Memory B cell (primary cell): ENCODE measurements at places on chromosomes 5 and 9.
A peak's percentile ranks its signal among the peaks of the same experiment; 100 is the strongest.

DNA sequence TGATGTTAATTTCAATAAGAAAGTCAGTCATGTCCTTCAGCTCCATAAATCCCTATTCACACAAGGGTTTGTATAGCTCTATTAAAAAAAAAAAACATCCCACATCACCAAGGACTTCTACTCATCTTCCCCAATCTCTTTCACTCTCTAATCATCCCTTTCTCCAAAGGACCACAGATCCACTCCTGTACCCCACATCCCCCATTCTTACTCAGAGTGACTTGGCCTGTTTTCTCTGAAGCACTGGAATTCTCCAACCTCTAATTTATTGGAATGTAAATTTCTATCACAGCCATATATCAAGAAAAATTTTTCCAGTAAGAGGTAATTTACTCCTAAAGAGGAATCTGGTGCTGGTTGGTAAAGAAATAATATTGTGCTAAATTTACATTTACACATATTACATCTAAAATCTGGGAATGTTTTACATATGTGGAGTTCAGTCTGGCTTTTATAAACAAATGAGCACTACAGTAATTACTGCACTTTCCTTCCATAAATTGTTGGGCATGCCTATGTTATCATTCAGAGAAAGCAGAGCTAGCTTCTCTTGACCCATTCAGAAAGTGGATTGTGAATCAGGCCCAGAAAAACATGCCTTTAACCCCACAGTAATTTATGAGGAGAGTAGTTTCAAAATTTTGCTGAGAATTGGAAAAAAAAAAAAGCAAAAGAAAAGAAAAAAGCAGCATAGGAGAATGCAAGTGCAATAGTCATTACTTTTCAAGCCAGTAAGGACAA is 399.5 kb upstream of the TNC start:
- DNase-seq = no peak

DNA sequence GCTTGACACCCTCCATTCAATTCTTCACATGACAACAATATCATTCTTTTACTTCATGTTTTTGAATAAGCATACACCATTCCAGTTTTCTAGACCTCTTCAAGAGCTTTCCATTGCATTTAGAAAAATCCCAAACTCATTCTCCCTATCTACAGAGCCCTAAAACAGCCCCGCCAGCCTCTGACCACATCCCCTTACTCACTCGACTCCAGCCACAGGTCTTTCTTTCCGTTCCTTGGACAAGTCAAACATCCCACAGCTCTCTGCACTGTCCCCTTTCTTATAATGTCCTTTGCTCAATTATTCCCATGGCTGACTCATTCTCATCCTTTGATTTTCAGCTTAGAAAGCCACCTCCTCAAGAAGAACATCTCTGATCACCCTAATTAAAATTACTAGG is 38.2 kb downstream of the TTC39B start:
- no peak for DNase-seq

DNA sequence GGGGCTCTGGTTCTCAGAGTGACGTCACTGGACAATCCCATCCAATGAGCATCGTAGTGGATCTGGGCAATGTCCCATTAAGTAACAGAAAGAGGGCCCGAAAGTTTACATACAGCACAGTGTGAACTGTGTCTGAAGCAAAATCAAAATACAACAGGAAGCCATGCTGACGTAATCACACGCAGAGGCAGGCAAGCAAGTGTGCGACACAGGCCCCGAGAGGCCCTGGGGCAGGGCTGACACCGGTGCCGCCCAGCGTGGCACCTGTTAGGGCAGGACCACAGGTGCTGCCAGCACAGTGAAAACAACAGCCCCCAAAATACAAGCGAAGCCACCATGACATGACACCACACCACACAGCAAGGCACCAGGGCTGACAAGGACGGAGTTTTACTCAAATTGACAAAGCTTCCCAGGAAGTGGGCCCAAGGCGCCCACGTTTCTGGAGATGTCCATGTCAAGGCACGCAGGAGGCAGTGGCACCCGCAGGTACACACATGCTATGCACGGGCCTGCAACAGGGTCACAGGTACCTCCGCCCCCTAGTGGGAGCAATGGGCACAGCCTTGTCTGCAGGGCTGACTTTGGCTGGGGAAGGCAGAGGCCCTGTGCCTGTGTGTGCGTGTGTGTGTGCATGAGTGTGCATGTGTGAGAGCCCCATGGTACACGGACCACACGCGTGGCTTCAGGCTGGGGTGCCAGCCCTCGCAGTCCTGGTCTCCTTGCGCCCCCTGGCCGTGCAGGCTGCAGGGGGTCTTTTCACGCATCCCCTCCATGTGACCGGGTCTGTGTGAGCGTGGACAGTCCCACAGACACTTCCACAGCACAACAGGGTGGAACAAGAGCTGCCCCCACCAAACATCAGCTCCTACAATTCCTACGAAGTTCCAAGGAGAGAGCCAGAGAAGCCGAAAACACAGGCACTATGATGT is 19.6 kb downstream of the QSOX2 start:
- peak; percentile 89 for DNase-seq

DNA sequence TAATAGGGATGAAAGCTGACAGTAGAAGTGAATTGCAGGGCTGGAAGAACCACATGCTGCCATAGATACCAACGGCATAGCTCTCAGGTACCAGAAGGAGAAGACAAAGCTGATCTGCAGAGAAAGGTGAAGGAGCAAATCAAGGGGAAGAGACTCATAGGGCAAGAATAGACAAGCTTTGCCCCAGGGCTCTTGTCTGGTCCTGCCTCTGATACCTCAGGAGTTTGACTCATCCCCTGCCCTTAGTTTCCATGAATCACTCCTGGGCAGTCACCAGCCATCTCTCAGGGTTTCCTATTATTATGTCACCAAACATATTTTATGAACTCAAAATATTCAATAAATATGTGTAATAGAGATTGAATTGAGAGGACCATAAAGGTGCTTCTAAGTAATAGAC is 800.9 kb downstream of the DNAH5 start:
- DNase-seq = no peak

- no peak for DNase-seq
These were observed 146.5 kb downstream of the LPAR1 start for GRCh38 chr9:110891760-110892159.

DNA sequence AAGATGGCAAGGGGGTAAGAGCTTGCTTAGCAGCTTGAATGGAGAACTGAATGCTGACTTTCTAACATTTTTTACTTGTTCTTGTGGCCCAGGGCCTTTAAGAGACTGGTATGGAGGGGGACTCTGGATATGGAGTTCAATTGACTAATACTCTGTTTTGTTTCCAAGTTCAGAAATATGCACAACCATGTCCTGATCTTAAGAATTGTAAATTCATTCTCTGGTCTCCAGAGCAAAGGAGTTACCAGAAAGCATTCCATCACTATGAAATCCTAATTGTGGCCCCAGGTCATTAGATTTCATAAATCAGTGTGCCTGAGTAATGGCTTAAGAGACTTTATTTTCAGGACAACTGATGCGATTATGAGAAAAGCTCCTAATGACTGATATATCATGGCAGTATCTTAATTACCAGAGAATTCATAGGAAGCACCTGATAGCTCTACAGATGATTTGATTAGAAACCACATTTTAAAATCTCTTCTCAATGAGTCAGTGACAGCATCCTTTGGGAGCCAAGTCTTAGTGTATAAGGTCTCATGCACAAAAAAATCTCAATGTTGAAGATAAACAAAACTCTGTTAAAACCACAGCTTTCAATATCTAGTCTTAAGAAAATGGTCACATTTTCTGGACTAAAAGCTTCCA is 613.6 kb upstream of the KLF4 start:
- no peak for DNase-seq

- no peak for DNase-seq
These were observed 6.6 kb downstream of the OR13J1 start for GRCh38 chr9:35863583-35863982.

DNA sequence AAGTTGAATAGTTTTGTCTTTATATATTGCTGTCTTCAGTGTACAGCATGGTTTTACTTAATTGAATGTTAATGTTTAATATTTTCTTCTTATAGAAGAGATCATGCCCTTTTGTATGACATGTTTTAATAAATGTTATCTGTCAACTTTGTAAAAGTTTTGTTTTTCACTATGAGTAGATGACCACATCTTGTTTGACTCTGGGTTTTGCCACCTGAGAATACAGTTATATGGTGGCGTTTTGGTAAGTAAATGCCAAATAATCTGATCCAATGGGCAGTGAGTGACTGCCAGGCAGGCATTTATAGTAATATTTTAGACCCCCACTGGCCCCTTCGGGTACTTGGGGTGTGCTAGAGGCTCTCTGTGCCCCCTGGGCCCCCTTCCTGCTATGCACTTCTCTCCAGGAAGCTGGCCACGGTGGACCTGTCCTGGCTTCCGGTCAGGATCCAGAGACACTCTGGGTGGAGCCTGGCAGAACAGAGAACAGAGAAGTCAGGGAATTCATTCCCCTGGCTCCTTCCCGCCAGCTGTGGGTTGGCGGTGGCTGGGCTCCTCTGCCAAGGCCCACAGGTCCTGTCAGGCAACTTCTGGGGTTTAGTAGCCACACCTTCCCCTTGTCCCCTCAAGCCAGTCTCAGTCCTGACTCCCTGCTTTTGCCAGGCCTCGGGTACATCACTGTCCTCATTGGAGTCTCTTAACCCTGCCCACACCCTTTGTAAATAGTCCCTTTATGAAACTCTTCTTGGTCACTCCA is 22.2 kb upstream of the ZBTB34 start:
- no peak for DNase-seq

GRCh38 chr5:180349391-180349790 is 3.7 kb downstream of the GFPT2 start:
- DNase-seq = no peak

DNA sequence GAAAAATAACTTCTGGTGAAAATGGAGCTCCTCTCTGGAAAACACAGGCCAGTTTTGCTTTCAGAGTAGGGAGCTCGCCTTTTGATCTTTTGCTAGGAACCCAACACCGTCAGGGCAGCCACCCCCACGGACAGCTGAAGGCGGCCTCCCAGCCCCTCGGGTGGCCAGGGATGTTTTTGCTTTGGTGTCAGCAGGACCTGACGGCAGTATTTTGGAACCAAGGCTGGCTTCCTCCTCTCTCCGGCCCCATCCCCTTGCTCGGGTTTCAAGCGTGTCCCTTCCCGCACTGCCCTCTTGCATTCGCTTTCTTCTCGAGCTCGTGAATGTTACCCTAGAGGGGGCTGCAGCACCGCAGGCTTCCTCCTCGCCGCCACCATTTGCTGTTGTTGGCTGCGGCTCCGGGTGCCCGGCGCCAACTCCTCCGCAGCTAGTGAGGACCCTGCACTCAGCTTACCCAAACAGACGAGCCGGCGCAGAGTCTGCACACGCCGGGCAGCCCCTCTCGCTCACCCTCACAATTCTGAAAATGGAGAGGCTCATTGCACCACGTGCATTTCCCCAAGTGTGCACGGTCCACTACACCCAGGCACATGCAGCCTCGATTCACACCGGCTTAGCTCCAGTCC is 35.5 kb upstream of the ADAMTSL1 start:
- no peak for DNase-seq

- DNase-seq = no peak
These were observed 825.4 kb upstream of the CDH6 start for GRCh38 chr5:30368064-30368463.

DNA sequence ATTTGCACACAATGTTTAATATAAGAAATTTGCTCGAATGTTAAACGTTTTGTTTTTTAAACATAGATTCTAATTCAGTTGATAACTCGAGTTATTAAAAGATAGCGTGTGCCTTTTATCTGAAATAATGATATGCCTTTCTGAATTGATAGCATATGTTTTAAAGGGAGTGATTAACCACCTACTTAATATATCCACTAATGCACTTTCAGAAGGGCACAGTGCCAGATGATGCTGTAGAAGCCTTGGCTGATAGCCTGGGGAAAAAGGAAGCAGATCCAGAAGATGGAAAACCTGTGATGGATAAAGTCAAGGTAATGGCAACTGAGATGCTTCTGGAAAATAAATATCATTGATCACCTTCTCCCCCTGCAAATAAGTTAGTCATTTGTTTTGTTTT is 53.9 kb downstream of the ERAP1 start:
- no peak for DNase-seq

GRCh38 chr9:4690144-4690543 is 10.8 kb downstream of the CDC37L1 start:
- DNase-seq = no peak

GRCh38 chr5:138545919-138546562 is 3.0 kb upstream of the ETF1 start:
- DNase-seq = no peak

DNA sequence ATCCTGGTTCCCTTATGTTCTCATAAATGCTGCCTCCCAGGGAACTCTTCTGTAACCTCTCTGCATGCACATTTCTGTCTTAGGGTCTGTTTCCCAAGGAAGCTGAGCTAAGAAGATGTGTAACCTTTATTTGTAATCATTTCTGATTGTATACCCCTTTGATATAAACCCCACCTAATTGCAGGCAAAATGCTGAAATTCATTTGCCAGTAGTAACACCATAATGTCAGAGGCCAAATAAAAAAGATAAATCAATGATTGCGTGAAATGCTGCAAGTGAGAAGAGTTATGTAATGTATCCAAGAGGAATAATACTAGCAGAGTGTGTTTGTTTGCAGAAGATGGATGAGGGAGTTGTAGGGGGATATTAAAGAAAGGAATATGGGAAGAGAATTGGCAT is 822.6 kb upstream of the GRAMD2B start:
- DNase-seq = no peak
